ENCODE measurements at places on chromosomes 4 and X.

GRCh38 chr4:114688059-114688458 is 89.5 kb downstream of the UGT8 start:
- no peak for DNase-seq

GRCh38 chr4:34193451-34194154 is 2050.7 kb downstream of the ARAP2 start:
- no peak for DNase-seq

- no peak for DNase-seq
Measured at GRCh38 chr4:74855879-74856278, 61.6 kb upstream of the BTC start.

DNA sequence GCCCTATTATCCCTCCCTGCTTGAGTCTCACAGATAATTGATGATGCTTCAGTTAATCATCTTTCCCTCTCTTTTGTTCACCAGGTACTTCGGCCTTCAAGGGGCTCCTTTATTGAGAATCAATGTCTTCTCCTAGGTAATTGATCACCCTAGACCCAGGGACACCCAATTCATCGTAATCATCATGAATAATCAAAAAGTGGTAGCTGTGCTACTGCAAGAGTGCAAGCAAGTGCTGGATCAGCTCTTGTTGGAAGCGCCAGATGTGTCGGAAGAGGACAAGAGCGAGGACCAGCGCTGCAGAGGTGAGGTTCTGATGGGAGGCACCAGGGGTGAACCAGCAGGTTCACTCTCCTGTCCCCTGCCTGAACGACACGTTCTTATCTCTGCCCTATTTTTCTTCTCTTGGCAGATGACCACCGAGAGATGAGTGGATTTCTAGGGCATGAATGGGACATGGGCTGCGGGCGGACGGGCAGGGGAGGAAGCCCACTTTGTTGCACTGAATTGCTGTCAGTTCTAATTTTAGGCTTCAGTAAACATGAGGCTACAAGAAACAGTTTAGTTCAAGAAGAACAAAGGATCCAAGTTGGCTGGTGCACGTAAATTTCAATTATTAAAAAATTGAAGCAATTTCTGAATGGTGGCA is 80.5 kb downstream of the ALPK1 start:
- DNase-seq: no peak

GRCh38 chrX:136528645-136529315 is 3.2 kb upstream of the VGLL1 start:
- DNase-seq: no peak

DNA sequence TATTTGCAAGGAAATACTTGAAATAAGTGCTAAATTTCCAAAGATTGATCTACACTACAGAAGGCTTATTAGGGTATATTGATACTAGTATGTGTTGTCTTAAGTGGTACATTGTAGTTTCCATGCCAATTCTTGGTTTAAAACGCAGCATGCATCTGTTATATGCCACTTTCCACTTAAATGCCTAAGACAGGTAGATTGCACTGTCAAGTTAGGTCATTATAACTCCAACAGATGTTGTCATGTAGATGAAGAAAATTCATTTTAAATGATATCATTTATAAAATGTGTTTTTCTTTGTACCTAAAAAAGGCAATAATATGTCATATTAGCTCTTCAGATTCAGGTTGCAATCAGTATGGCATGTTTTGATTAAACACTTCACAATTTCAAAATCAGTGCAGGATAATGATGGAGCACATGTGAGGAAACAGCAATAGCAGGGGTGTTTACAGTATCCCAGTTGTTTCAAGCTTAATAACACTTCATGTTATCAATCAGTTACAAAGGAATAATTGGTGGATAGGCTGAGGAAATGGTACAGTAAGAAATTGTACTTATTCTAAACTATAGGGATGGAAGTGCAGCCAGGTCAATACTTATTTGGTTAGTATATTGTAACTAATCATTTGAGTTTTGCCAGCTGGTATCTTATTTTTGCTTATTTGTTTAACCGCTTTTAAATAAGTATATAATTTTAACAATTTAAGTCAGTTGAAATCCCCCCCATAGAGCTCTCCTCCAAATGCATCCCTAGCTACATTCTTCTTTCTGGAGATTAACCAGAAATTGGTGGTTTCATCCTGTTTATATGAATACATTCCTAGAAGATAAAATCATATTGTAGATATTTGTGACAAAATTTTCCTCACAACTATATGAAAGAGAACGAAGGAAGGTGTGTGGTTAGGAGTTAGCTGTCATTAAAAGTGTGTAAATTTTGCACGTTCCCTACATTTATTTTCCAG is 454.4 kb upstream of the ATOH1 start:
- no peak for DNase-seq
